COLO829 (cell line): ENCODE measurements at places on chromosomes 5 and 9.
A peak's percentile ranks its signal among the peaks of the same experiment; 100 is the strongest.

DNA sequence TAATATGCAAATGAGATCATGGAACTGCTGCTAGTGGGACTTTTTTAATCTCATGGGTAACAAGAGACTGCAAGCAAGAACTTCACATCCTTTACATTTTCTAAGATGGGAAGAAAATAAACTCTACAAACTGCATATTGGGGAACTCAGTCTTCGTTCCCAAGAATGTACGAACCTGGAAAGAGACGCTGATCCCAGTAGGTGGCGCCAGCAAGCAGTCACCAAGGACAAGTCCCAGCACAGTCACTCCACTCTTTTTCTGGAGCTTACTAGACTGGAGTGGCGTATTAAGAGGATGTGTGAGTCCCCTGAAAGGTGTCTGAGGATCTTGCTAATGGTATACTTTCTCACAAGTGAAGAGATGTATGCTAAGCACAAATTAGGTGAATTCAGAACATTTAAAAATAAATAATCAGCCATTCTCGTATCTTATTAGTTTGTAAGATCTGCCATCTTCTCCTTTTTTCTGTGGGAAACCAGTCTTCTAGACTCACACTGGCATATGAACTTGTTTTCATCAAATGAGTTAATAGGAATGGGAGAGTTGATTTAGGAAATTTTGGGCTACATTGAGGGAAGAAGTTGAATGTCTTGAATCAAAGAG, 16.0 kb upstream of the PUM3 start:
- DNase-seq = no peak

DNA sequence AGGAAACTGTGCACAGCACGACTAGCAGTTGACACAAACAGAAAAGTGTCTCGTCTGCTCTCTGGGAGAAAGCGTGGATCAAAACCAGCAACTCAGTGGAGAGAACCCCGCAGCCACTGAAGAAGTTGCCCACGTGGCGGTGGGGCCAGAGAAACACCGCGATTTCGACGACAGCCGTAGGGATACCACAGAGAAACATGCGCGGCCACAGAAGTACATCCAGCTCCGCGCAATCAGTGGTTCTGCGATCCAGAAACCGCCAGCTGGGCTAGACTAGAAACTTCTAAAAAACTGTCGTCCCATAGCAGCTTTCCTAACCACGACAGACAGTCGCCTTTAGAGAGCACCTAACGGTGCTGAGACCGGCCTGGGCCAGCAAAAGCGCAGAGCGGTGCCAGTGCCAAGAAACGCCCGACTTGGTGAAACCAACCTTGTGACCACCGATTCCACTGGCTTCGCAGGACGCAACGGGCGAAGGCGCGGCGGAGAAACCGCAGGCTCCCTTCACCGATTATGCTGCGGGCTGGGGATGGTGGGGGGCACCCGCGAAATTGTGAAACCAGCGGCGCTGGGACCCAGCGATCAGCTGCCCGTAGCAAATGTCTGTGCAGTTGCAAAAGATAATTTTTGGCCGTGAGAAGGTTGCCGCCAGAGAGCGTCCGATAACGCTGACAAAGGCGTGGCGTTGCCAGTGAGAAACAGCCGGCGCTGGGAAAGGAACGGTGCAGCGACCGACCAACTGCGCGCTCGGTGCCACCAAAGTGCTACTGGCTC, 2.7 kb upstream of the ANXA2R start:
- DNase-seq = no peak

DNA sequence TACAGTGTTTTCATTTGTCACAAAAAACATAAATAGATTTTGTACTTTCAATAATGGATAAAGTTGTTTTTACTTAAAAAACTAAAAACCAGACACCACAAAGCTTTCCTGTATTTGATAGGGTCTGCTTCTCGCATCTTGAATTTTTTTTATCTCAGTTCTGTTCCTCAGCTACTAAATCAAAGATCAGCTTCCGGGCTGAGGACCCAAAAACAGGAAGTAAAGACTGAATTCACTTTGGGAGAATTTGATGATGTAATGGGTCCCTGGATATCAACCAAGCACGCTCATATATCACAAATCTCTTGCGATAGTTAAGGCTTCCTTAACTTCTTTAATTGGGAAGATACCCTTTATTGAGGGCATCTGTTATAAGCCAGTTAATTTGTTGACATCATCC, 24.1 kb downstream of the ITK start:
- no peak for DNase-seq

DNA sequence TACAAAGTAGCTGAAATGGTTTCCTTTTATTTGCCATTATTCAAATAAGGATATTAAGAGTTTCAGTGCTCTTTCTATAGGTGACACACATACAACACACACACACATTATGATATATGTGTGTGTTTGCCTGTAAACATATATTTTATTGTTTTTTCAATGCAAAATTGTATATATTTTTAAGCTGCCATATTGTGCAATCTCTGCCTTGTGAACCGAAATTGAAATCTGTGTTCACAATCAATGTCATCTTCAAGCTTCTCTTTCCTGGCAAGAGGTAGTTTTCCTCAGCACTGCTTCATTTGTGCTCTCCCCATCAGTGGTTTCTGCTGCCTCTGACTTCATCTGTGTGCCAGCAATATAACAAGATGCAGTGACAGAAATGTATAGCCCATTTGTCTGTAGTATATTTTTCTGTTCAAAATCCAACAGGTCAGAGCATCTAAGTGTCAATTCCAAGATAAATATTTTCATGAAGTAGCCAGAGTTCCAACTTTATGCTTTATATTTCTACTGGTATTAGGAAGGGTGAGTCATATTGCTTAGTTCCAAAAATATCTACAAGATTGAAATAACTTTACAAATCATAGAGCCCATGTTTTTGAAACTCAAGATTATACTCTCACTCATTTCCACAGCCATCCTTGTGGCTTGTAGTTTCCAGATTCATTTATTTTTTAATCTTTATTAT, 1704.8 kb upstream of the CDH9 start:
- no peak for DNase-seq

GRCh38 chr9:100131875-100132430, 32.9 kb downstream of the INVS start:
- DNase-seq = no peak

DNA sequence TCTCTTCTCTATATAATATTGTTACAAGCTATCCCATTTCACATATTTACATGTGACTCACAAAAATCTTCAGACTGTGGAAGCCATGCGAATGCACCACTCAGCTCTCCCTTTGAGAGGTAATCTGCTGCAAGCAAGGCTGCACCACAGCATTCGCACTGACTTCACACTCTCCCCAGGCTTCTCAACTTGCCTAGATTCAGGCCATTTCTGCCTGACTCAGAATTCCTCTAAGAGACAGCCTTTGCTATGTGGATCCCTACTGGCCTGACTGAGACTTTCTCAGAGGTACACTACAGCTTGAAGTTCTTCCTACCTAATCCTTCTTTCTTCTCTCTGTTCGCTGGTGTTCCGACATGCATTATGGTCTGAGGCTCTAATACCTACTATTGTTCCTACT, 21.1 kb upstream of the DMRTA1 start:
- DNase-seq = no peak

GRCh38 chr5:78399116-78399515, 38.7 kb downstream of the SCAMP1 start:
- peak; percentile 13 for DNase-seq

GRCh38 chr9:123346826-123347225, 9.2 kb upstream of the CRB2 start:
- no peak for DNase-seq

GRCh38 chr9:6681957-6682501, 36.5 kb upstream of the GLDC start:
- no peak for DNase-seq

DNA sequence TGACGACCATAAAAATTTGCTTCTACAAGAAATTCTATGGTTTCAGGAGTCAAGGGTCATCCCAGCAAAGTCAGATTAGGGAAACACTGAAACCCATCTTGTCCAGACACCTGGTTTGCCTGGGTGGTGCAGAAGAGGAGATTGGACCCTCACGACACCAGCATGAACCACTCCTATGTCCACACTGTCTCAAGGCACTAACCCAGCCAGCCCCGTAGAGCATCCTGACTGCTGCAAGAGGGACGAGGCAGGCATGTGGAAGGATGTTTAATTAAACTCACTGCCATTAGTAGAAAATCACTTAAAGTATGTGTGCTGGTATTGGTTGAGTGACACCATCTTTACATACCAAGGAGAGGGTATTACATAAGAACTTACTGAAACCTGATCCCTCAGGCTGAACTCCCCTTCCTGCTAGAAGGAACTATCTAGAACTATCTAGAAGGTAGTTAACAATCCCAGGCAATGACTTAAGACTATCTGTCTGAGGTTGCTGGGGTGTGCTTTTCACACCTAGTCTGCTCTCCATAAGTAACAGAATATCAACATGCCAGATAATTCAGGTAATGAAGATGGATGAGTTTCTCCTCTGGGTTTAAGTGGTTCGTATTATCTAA, 93.6 kb downstream of the SEMA6A start:
- DNase-seq = no peak

DNA sequence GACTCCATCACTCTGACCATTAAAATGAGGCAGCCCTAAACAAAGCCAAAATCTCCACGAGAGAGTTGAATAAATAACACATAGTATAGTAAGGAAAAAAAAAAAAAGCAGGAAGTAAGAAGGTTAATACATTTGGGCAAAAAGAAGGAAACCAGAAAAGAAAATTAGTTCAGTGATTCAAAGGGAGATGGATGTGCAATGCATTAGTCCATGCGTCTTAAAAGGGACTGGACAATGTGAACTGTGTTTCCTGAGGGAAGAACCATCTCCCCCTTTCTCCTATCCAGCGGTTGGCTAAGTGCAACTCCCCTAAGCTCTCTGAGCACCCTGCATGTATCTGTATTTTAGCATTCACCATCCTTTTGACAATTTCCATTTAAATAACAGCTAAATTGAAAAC, 1.4 kb downstream of the ANKRA2 start:
- no peak for DNase-seq

DNA sequence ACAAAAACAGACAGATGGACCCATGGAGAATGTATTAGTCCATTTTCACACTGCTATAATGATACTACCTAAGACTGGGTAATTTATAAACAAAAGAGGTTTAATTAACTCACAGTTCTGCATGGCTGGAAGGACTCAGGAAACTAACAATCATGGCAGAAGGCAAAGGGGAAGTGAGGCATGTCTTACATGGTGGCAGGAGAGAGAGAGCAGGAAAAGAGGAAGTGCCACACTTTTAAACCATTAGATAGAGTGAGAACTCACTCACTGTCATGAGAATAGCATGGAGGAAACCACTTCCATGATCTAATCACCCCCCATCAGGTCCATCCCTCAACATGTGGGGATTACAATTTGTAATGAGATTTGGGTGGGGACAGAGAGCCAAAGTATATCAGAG, 808.9 kb downstream of the CDH12 start:
- no peak for DNase-seq

DNA sequence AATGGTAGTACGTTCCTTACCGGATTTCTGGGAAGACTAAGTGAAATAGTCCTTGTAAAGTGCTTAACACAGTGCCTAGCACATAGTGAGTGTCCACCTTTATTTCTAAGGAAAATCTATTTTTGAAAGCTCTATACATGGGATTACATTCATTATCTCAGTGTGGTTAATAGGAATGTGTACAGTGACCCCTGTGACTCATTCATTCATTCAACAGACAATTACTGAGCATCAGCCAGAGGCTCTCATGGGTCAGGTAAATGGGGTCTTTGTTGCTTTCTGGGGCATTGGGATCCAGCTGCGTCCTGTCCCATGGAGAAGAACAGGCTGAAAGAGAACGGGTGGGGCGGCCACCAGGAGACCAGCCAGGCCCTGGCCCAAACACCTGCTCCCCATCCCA, 226.2 kb upstream of the TBC1D2 start:
- peak; percentile 23 for DNase-seq

- DNase-seq = no peak
Measured at GRCh38 chr5:139105621-139106071, 92.5 kb downstream of the SIL1 start.

DNA sequence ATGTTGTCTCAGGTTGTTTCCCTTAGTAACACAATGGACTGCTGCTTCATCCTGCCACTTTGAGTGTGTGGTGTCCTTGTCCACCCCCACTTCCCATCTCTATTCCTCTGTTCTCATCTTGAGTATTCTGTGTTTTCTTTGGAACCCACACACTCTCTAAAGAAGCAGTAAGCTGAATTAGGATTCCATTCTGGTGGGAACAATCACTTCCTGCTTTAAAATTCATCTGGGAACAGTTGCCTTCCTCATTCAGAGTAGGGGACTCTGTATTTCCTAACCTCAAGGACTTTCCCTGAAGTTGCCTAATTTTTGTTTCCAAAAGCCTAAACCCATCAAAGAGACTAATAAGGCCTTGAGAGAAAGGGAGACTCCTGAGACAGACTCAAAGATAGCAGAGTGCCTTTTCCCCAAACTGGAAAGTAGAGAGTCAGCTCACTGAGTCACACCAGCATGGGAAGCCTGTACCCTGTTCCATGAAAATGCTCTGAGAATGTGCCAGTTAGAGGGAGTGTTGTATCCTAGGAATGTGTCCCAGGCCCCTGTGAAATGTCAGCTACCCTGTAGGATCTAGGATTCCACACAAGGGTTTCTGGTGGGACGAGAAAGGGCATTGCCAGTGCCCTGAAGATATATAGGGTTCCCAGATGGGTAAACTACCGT, 63.6 kb downstream of the CCDC192 start:
- DNase-seq = no peak

DNA sequence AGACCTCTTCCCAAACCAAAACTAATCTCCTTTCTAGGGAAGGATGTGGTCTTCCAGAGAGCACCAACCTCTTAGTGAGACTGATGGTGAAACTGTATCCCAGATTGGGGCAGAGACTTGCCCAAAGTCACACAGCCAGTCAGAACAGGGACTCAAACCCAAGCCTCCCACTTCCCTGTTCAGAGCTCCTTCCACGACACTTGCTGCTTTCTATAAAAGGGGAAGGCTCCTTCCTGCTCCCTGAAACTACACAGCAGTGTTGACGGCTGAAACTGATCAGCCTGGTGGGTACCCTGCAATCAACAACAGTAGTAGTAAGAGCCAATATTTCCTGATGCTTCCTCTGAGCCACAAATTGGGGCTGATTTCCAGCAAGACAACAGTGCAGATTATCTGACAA, 1.5 kb downstream of the TOR2A start:
- DNase-seq = no peak

- DNase-seq = no peak
Measured at GRCh38 chr9:14713187-14713767, 9.3 kb downstream of the CER1 start.

GRCh38 chr5:147464211-147464610, 45.7 kb downstream of the DPYSL3 start:
- no peak for DNase-seq
